ENCODE measurements at places on chromosomes 3 and 15.

GRCh38 chr3:153595186-153595815, 433.3 kb downstream of the RAP2B start:
- DNase-seq = no peak

- no peak for DNase-seq
Measured at GRCh38 chr15:98422130-98422478, 226.2 kb upstream of the IGF1R start.

GRCh38 chr3:14234251-14235002, 55.8 kb downstream of the LSM3 start:
- DNase-seq = no peak

- no peak for DNase-seq
Measured at GRCh38 chr15:87145696-87146095, 1066.0 kb downstream of the AGBL1 start.

GRCh38 chr15:74040109-74040850, 42.1 kb downstream of the GOLGA6A start:
- no peak for DNase-seq

DNA sequence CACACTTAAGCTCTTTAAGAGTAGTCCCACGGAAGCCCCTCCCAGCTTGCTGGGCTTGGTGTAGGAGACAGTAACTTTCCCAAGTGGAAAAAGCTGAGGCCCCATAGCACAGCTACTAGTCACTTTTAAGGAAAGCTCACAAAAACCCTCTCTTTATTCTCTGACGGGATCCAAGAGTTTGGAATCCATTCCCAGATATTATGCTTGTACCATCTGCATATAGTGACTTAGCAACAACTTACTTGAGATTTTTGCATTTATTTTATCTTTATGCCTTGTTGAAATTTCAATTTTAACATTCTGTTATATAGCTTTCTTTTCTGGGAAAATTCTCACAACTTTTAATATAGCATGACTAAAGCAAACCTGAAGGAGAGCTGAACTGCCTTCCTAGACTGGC, 19.5 kb downstream of the GPR15 start:
- no peak for DNase-seq

DNA sequence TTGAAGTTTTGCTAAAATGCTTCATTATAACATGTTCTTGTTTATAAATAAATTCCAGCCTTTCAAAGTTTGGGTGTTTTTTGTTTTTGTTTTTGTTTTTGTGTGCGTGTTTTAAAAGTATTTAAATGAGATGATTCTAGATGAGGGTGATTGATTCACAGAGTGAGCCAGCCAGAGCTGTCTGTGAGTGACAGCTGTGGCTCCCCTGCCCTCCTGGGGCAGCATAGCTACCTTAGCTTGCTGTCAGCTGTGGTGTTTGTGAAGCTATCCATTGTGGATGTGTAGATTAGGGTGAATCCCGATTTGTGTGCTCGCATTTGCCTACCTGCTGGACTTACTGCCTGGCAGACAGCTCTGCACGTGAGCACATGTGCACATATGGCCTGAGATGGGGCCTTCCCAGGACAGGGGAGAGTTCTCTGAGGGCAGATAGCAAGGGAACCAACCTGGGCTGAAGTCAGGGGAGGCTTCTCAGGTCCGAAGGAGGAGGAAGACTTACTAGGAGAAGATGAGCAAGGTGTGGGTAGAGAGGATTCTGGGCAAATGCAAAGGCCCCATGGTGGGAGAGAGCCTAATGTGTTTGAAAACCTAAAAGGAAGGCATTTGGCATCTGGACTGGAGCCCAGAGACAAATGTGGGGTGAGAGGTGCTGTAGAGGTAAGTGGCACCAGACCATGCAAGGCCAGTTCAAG, 124.2 kb downstream of the EEFSEC start:
- DNase-seq = no peak

- DNase-seq = no peak
Measured at GRCh38 chr3:11371747-11372146, 99.5 kb downstream of the ATG7 start.

DNA sequence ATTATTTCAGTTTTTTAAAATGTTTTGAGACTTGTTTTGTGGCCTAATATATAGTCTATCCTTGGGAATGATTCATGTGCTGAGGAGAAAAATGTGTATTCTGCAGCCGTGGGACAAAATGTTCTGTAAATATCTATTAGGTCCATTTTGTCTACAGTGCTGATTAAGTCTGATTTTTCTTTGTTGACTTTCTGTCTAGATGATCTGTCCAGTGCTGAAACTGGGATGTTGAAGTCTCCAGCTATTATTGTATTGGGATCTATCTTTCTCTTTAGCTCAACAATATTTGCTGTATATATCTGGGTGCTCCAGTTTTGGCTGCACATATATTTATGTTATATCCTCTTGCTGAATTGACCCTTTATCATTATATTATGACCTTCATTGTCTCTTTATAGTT, 85.2 kb downstream of the UBE2E2 start:
- DNase-seq = no peak

DNA sequence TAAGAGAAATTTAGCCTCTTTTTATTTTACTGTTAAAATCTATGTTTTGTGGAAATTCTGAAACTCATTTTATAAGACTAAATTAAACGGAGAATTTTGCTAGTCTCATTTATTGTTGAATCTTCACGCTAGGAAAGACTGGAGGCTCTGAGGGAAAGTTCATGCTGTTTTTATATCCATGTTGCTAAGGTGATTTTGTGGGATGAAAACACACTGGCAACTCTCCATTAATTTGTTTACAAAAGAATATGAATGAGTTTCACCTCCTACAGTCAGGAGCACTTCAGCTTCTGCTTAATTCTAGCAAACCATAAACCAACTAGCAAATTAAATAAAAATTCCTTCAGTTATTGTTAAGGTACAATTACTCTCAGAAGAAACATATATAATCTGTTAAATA, 195.4 kb downstream of the RAP2B start:
- DNase-seq = peak; percentile 77

- DNase-seq = no peak
Measured at GRCh38 chr3:145159640-145160039, 1001.3 kb downstream of the PLOD2 start.

- no peak for DNase-seq
Measured at GRCh38 chr15:92643849-92644815, 11.4 kb downstream of the FAM174B start.

GRCh38 chr3:46110701-46111493, 83.6 kb upstream of the XCR1 start:
- peak; percentile 10 for DNase-seq

DNA sequence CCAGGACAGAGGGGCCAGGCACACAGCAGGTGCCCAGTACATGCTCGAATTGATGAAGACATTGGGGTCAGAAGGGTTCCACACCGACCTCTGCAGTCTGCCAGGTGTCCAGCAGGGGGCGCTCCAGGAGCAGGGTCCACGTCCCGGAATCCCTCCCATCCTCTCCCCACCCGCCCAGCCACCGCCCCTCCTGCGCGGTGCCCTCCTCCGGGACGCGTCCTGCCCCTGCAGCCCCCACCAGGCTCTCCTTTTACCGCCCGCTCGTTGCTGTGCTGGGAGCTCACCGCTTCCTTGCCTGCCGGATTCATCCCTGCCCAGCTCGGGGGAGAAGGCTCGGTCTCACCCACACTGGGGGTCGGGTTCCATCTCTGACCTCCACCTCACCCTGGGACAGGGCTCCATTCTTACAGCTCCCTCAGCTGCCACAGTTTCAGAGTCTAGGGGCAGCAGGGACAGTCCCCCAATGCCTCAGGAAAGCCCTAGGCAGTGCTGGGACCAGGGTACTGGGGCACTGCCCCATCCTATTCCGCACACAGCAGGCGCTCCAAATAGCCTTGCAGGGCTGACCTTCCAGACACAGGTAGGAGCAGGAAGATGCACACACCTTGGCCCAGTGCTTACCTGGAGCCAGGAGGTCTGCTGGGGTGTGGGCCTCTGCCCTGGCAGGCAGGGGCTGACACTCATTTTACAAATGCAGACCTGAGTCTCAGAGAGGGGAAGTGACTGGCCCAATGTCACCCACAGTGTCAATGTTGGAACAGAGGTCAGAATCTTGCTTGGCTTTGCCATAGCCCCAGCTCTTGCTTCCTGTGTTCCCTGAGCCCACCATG, 31.0 kb downstream of the GRIP2 start:
- no peak for DNase-seq

GRCh38 chr3:184261854-184262763, 756 bp upstream of the CAMK2N2 start:
- DNase-seq = peak; percentile 53

DNA sequence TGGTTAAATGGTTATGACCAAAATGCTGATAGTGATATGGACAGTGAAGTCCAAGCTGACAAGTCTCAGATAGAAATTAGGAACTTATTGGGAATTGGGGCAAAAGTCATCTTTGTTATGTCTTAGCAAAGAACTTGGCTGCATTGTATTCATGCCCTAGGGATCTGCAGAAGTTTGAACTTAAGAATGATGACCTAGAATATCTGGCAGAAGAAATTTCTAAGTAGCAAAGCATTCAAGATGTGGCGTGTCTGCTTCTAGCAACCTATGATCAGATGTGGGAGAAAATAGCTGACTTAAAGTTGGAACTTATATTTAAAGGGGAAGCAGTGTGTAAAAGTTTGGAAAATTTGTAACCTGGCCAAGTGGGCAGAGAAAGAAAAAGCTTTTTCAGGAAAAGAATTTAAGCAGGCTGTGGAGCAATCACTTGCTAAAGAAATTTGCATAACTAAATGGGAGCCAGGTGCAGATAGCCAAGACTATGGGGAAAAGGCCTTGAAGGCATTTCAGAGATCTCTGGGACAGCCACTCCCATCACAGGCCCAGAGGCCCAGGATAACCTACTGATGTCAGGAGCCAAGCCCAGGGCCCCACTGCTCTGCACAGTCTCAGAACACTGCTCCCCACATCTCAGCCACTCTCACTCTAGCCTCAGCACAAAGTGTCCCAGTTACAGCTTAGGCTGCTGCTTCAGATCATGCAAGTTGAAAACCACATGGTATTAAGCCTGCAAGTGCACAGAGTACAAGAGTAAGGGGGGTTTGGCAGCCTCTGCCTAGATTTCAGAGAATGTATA, 147.8 kb upstream of the TGFBR2 start:
- DNase-seq = no peak

DNA sequence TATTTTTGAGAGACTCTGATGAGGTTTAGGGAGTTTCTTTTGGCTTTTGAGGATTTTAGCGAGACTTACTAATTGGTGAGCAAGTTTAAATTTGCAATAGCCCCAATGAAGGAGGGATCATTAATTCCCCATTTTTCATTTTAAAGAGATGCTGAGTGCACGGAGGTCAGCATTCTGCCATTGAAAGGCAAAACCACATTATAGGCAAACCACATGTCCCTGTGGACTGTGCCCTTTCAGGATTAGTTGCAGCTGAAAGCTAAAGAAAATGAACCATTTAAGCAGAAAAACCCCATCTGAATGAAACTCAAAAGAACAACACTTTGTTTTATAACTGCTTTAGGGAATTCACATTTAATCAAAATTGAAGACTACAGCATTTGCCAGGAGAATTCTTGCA, 246.5 kb downstream of the PDZRN3 start:
- DNase-seq = no peak

DNA sequence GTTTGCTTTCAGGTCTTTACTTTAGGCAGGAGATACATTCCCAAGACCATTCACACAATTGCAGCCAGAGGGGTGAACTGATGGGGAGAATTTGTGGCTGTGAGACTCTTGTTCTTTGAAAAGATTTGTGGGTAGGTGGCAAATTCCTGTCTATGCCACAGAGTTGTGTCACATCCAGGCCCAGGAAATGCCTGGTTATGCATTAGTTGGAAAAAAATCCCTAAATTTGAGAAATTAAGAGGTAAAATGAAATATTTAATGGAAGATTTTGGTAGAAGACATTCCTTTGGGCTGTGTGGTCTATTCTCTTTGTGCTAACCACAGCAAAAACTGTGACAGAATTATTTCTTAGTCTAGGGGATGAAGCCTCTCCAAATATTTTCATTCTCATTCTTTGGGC, 28.8 kb downstream of the SAMMSON start:
- DNase-seq = no peak

DNA sequence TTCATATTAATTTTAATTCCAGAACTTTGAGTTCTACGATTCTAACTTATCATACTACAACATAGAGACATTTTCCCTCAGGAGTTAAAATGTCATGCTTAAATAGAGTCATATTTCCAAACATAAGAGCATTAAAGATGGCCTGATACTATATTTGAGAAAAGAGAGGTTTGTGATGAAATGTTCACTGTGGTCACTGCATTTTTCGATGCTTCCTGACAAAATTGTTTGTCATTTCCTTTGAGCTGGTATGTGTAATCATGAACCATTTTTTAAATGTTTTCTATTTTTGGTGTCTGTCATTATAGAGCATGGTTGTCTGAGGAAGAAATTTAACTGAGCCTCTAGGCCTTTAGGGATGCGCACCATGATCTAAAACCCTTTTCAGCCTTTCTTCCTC, 721.4 kb upstream of the NR2F2 start:
- no peak for DNase-seq

DNA sequence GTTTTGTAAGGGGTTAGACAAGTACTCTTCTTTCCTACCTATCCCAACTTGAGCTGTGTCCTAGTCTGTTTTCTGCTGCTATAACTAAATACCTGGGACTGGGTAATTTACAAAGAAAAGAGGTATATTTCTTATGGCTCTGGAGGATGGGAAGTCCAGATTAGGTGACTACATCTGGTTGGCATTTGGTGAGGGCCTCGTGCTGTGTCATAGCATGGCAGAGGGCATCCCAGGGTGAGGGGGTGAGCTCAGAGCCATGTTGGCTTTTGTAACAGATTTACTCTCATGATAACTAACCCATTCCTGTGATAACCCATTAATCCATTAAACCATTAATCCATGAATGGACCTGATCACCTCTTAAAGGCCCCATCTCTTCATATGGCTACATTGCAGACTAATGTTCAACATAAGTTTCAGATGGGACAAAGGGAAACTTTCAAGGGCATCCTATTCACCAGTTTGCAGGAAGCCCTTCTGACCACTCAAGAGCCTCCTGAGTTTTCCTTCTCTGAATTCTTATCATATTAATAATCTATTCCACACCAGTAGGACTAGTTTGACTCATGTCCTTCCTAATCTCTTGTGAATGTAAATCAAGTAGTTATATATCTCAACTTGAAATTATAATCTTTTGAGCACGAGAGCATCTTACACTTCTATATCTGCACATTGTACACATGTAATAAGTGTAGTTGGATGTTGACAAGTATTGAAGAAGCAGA, 185.7 kb upstream of the ZPLD1 start:
- DNase-seq = no peak

DNA sequence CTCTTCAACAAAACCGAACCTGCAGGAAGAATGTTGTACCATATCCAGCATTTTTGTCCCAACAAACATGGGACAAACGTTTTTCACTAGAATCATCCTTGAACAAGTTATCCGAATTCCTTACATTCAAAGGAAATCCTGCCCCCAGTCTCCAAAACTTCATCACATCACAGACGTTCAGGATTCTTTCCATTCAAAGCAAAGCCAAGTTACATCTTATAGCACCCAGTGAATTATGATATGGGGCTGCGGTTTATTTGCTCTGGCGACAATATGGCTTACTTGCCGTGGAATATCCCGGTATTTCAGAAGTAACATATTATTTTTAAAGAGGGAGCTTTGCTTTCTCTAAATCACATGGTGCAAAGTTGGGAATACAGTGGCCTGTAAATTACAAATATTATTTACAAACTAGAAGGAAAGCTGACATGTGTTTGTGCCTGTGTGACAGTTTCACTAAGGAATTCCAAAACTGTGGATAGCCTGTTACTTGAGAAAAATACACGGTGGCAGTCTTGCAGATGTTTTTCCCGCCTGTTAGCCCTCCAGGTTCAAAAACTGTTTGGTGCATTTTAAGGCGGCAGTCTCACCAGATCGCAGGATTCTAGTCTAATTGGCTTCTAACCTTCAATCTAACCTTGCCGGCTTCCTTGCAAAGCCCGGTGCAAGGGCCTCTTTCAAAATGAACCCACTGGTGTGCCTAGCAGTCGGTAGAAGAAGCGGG, 736 bp upstream of the MBNL1 start:
- peak; percentile 70 for DNase-seq

GRCh38 chr15:91302588-91303439, 202.8 kb downstream of the SV2B start:
- DNase-seq = peak; percentile 8
